AG09319 (cell line): ENCODE measurements at places on chromosomes 3 and 15.
A peak's percentile ranks its signal among the peaks of the same experiment; 100 is the strongest.

- DNase-seq, result no peak
Measured at GRCh38 chr3:194824701-194825111, 139.0 kb downstream of the FAM43A start.

- DNase-seq, result no peak
Measured at GRCh38 chr3:186226482-186226881, 117.6 kb upstream of the ETV5 start.

GRCh38 chr3:172476347-172476746 lies 28.1 kb upstream of the GHSR start:
- DNase-seq, result no peak

DNA sequence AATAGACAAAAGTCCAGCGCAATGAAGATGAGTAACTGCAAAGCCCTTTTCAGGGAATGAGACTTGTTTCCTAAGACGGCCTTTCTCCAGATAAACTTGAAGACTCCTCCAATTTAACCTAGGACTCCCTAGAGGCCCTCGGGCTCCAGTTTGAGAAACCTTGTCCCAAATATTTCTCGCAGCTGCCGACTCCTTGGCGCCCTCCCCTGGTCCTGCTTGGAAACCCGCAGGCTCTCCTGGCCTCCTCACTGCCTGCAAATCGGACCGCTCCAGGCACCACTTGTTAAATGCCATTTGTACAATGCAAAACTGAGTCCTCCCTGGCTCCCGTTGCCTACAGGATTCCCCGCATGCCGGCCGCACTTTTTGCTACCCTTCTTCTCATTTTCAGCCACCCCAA lies 36.8 kb downstream of the MUC4 start:
- no peak for DNase-seq

- DNase-seq, result no peak
Measured at GRCh38 chr15:59819092-59819491, 130.0 kb upstream of the BNIP2 start.

- no peak for DNase-seq
Measured at GRCh38 chr3:80338366-80338765, 570.6 kb upstream of the ROBO1 start.

DNA sequence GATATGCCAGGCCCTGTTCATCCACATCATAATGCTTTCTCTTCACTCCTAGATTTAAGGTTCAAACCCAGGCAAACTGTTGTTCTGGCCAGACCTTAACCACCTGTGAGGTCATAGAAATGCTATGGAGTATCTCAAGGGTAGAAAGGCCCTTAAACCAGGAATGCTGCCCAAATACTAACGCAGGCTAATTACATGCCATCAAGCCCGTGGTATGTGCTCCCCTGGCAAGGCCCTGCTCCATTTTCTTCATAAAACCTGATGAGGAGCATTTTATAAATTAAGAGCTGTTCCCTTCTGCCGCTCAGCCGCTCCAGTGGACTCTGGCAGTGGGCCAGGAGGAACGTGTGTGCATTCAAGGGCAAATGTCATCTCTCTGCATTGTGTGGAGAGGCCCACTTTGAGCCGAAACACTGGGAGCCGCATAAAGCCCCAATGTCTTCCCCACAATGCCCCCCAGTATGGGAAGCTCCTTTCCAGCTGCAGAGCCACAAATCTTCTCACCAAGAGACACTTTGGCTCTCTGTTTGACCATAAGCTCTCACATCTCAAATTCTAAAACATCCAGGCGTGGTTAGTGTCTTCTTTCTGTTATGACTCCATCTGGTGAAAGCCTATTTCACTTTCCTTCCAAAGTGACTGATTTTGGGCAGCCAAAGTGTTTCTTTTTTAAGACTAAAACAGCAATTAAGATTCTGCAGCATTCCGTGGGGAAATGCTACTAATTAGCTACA lies 210.8 kb upstream of the NR2E3 start:
- no peak for DNase-seq

DNA sequence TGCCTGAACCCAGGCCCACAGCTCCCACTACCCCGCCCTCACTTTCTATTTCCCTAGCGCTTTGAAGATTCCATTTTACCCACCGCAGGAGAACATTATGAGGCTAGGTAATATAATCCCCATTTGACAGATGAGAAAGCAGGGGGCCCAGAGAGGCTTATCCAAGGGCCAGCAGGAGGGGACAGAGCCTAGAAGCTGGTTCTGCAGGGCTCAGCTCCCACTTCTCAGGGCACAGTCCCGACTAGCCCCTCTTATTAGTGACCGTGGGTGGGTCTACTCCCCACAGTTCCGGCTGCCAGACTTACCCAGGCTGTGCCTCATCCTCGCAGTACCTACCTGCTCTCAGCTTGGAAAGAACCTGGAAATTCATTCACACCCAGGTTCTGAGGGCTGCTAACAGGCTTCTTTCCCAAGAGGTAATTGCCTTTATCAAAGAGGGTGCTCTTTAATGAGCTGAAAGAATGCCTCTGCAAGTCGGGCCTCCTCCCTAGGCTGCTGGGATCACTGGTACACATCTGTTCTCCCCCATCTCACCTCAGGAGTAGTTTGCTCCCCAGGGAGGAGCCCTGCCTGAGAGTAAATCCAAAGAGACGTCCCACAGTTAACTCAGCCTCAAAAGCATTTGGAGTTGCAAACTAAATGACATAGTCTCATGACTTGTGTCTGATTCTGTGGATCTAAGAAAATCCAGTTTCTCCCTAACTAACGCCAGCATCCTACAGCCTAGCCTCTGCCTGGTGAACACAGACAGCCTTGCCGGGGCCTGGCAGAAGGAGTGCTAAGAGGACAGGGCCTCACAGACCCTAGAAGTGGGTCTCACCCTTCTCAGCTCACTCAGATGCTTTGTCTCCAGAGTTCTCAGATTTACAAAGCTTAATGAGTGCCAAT lies 125.0 kb downstream of the CHSY1 start:
- peak; percentile 18 for DNase-seq

GRCh38 chr3:148319161-148319915 lies 378.4 kb upstream of the AGTR1 start:
- DNase-seq, result peak; percentile 15

- DNase-seq, result no peak
Measured at GRCh38 chr3:158097593-158098308, 8.5 kb downstream of the SHOX2 start.

GRCh38 chr3:105860641-105861040 lies 8.2 kb downstream of the CBLB start:
- DNase-seq, result no peak
